ENCODE measurements at places on chromosomes 1 and 21.

DNA sequence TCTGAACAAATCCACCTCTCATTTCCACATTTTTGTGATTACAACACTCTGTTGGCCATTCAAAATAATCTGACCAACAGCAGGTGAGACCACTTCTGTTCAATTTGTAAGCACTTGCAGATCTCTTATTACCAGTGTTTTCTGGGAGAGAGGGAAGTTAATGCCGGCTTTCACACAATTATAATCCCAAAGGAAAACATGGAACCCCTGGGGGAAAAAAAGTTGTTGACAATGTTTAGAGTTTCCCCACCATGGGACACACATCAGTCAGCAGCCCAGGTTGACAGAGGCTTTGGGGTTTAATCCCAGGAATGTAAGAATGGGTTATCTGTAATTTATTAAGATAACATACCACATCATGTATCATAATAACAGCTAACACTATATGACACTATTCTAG lies 68.4 kb upstream of the TNFSF4 start:
- DNase-seq: no peak

GRCh38 chr1:31712068-31712467 lies 8.3 kb upstream of the COL16A1 start:
- no peak for DNase-seq

- DNase-seq: peak; percentile 39
Observed at GRCh38 chr1:233294913-233295236, 650 bp downstream of the PCNX2 start.

DNA sequence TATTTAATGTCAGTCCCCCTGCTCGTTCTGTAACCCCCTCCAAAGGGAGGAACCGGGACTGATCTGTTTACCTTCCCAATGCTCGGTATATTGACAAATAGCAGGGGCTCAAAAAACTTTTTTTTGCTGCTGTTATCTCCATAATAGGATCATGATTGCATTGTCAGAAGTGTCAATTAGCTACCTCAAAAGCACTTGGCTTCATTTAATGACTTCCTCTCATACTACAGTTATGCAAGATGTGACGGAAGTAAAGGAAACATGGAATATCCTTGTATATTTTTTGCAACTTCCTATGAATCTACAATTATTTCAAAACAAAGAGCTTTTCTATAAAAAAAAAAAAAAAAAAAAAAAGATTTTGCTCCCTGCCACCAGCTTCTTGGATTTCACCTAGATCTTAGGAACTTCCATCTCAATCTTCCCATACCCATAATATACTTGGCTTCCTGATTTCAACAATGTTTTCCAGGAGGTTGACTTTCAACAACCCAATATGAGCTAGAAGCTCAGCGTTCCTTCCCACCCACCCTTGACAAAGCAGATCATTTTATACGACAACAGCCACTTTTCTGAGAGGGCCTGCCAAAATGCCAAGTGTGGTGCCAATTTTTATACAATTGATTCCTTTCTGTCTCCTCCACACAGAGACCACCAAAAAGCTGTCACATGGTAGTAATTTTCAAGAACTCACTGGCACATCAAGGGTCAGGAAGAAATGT lies 71.7 kb downstream of the SETD4 start:
- peak; percentile 18 for DNase-seq

DNA sequence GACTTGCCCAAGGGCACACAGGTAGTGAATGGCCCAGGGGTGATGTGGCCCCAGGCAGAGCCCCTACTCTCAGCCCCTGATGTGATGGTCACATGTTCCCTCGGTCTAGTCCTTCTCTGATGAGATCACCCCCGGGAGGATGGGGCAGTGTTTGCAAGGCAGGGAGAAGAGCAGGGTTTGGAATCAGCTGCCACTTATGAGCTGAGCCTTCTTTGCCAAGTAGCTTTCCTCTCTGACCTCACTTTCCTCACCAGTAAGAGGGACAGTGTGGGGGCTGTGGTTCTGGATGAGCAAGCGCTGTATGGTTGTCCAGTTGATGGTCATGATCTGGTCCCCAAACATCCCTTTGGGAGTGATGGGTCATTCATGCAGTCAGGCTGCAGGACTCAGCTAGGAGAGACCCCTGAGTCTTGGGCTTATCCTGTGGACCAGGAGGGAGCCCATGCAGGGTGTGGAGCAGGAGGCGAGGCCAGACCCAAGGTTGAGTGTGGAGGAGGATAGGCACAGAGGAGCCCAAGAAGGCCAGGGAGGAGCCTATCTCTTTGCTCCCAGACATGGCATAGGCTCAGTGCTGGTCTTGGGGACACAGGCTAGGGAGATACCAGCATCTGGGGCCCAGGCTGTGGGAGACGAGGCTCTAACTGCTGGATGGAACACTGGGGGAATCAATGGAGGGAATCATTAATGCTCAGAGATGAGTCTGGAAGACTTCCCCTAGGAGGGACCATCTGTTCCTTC lies 15.9 kb upstream of the PEAR1 start:
- no peak for DNase-seq

DNA sequence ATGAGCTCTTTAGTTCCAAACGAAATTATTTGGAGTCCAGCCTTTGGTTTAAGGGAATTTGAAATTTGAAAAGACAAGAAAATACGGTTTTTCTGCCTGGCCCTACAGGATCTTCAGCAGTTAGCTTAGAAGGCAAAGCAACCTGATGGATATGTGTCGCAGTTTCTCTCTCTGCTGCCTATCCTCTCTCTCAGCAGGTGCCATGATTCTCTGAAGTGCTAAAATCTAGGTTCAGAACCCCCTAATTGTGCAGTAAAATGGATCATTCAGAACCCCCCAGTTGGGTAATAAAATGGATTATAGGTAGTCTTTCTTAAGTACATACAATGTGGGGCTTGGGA lies 446 bp upstream of the DEPDC1 start:
- no peak for DNase-seq

DNA sequence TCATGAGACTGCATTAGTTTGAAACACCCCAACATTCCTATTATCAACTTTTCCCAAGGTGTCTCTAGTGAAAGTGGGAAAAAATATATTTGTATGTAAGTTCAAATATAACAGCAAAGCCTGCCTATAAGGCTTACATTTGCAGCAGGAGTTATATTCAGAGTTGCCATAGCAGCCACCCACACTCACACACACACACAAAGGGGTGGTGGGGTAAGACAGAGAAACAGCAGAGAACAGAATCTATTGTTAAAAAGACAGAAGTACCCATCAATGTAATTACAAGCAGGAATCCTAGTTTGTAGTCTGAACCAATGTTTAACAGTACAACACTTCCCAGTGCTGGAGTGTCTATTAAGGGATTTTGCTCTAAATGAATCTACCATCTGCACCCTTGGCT lies 55.0 kb downstream of the PLPPR5 start:
- no peak for DNase-seq

GRCh38 chr1:97947695-97948094 lies 26.9 kb upstream of the DPYD start:
- no peak for DNase-seq

DNA sequence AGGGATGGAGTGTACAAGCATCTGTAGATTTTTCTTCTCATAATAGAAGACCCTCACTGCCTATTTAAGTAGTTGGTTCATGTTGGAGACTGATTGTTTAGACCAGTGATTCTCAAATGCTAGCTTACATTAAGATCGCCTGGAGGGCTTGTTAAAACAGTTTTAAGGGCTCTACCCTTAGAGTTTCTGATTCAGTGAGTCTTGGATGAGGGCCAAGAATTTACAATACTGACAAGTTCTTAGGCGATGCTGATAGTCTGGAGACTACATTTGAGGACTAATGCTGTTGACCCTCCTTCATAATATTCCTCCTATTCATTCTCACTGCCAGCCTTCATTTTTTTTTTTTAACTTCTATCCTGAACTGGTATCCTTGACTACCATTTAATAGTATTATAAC lies 15.2 kb upstream of the AGO3 start:
- DNase-seq: peak; percentile 8

- DNase-seq: no peak
Observed at GRCh38 chr1:93042187-93043056, 36.7 kb upstream of the MTF2 start.

GRCh38 chr1:20220036-20220435 lies 33.7 kb upstream of the PLA2G2C start:
- no peak for DNase-seq

GRCh38 chr1:4599951-4600481 lies 54.4 kb upstream of the AJAP1 start:
- DNase-seq: no peak

- peak; percentile 73 for DNase-seq
Observed at GRCh38 chr1:99737016-99737415, 29.4 kb downstream of the FRRS1 start.

- no peak for DNase-seq
Observed at GRCh38 chr1:3924186-3924824, 24.2 kb upstream of the C1orf174 start.

GRCh38 chr1:115791816-115792215 lies 23.3 kb upstream of the CASQ2 start:
- no peak for DNase-seq

- DNase-seq: no peak
Observed at GRCh38 chr1:217228689-217229088, 402.2 kb downstream of the GPATCH2 start.

GRCh38 chr1:116521186-116521585 lies 49.6 kb downstream of the CD58 start:
- DNase-seq: no peak

GRCh38 chr1:228801068-228801467 lies 65.8 kb downstream of the RHOU start:
- no peak for DNase-seq

- DNase-seq: no peak
Observed at GRCh38 chr1:222654849-222655248, 37.0 kb downstream of the MIA3 start.

- no peak for DNase-seq
Observed at GRCh38 chr1:195789321-195789720, 818.9 kb downstream of the KCNT2 start.

DNA sequence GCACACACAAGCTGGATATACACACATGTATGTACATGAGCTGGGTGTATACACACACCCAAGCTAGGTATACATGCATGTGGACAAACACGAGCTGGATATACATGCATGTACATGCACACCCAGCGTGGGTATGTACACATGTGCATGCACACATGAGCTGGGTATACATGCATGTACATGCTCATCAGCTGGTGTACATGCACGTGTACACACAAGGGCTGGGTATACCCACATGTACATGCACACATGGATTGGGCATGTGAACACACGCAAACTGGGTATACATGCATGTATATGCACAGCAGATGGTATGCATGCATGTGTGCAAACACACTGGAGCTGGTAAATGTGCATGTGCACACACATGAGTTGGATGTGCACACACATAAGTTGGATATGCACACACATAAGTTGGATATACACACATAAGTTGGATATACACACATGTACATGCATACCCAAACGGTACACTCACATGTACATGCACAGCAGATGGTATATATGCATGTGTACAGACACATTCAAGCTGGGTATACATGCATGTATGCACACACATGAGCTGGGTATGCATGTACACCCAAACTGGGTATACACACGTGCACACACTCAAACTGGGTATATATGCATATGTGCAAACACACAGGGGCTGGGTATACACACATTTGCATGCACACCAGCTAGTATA lies 7.5 kb upstream of the GNB1 start:
- DNase-seq: no peak

DNA sequence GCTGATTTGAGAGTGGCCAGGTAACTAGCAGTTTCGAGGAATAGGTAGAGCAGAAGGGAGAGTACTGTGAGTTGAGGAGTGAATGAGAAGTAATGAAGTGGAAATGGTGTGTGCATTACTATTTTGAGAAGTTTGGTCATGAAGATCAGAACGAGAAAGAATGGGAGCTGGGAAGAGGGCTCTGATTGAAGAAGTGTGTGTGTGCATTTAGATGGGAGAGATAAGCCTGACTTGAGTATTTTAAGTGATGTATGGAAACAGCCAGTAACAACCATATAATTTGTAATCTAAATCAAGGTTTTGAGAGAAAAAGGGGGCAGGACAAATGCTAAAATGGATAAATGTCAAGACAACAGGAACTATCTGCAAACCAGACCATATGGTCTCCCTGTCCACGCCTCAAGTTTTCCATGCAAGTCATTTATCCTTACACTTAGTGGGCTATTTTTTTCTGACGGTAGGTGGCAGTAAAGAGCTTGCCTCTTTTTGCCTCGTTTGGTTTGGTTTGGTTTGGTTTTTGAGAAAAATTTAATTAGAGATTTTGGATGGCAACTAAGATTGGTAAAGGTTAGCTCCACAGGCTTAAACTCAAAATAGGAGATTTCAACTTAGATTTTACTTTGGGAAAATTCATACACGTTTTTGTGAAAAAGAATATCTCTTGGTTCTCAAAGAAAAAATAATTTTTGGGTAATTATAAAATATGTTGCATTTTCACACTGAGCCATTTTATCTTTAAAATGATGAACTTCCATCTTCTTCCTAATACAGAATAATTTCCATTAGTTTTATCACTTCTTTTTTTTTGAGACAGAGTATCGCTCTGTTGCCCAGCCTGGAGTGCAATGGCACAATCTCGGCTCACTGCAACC lies 9.5 kb upstream of the B3GALNT2 start:
- peak; percentile 48 for DNase-seq

- no peak for DNase-seq
Observed at GRCh38 chr1:230456478-230456877, 30.3 kb upstream of the PGBD5 start.

DNA sequence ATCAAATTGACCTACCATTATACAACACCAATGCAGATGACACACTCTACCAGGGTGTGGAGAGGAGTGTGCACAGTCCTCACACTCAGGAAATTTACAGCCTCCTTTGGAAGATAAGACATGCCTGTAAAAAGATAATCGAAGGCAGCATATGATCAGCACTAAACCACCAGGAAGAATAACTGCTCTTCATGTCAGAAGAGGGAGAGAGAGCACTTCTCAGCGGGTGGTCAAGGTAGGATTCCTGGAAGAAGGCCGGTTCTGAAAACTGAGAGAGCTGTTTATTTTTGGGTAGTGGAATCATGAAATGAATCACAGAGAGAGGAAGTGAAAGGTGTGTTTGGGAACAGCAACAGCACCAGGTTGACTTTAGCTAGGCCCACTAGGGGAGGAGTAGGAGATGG lies 14.0 kb upstream of the ZNF697 start:
- no peak for DNase-seq

DNA sequence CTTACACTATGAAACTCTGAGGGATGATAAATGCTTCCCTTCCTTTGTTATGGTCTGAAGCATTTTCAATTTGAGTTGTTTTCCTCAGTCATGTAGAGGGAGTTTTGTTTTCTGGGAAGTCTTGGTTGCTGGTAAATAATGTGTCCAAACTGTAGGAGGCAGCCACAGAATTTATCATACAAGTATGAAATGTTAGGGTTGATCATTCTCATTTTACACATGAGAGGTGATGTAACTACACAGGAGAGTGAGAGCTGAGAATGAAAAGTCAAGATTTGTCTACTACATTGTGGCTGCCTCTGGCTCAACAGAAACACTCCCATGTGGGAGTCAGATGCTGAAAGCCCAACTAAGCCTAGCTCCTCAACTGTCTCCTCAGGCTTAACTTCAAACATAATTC lies 182.5 kb upstream of the SGIP1 start:
- no peak for DNase-seq

- DNase-seq: no peak
Observed at GRCh38 chr1:112060261-112060660, 70.8 kb upstream of the KCND3 start.

Data from NCI-H1105 treated with DMSO at 0.1 percent for 48 hours (cell line).